Stimulated activated CD8-positive, alpha-beta memory T cell treated with anti-CD3 and anti-CD28 coated beads, Interleukin-7, amount 100 ng/mL, for 4 hours (primary cell): ENCODE measurements at places on chromosomes 4 and X.

GRCh38 chr4:72525938-72526337, 43.1 kb downstream of the ADAMTS3 start:
- DNase-seq: no peak

DNA sequence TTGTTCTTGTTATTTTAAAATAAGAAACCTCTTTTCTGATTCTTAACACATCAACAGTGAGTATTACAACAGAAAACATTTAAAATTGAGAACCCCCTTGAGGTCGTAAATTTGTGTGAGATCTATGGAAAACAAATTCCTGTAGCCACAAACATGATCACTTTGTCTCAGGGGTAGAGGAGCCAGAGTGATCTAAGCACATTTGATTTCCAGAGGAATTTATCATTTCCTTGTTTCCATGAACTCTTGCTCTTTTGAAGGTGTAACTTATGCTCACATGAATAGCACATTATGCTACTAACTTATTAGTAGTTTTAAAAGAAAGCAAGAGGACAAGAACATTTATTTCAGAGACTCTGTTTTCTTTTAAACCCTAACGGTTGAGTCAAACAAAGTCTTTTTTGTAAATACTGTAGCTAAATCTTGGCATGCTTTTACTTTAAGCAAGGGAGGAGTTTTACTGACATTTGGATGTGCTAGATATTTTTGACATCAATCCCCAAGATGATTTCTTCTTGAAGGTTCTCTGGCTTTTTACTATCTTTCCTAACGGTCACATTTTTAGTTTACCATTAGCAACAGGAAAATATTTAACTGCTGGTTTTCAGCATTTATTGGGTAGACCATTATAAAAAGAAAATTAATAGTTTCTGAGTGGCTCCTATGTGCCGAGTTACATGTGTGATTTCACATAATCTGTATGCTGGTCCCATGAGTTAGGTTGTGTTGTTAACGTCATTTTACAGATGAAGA, 27.9 kb upstream of the ZCCHC12 start:
- DNase-seq: no peak

- no peak for DNase-seq
These were observed 117.9 kb downstream of the STIM2 start for GRCh38 chr4:26978387-26979053.

- no peak for DNase-seq
These were observed 42.8 kb downstream of the OSTC start for GRCh38 chr4:108693211-108693610.
